ENCODE measurements at places on chromosomes 1 and 21.
A peak's percentile ranks its signal among the peaks of the same experiment; 100 is the strongest.

DNA sequence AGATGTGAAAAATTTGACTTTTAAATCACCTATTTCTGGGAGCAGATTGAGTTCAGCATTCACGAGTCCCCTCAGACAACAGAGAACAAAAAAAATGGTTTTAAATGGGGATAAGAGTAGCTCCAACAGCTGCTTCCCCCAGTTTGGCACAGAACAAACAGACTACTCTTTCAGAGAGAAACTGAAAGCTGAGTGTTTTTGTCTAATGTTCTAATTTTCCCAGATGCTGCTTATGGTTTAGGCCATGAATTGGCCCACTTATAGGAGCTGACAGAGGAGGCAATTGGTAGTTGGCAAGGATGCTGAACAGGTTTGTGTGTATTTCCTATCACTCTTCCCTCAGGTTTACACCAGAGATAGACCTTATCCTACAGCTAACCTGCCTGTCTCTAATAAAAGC lies 1637.4 kb upstream of the PRMT6 start:
- DNase-seq, result no peak

DNA sequence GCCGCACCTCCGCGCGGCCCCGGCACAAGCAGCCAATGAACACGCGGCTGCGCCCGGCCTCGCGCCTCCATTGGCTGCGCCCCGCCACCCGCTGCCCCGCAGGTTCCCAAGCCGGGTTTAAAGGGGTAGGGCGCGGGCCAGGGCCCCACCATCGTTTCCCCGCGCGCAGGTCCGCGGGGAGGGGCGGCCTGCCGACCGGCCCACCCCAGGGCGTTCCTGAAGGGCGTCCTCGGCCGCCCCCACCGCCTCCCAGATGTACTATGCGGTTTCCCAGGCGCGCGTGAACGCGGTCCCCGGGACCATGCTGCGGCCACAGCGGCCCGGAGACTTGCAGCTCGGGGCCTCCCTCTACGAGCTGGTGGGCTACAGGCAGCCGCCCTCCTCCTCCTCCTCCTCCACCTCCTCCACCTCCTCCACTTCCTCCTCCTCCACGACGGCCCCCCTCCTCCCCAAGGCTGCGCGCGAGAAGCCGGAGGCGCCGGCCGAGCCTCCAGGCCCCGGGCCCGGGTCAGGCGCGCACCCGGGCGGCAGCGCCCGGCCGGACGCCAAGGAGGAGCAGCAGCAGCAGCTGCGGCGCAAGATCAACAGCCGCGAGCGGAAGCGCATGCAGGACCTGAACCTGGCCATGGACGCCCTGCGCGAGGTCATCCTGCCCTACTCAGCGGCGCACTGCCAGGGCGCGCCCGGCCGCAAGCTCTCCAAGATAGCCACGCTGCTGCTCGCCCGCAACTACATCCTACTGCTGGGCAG lies at the start of gene OLIG1:
Gene OLIG1 (plus strand): TSS at position 148 of the 750 bp plus-strand sequence. CDS start 106 bp downstream, at position 254.
- peak; percentile 18 for DNase-seq

DNA sequence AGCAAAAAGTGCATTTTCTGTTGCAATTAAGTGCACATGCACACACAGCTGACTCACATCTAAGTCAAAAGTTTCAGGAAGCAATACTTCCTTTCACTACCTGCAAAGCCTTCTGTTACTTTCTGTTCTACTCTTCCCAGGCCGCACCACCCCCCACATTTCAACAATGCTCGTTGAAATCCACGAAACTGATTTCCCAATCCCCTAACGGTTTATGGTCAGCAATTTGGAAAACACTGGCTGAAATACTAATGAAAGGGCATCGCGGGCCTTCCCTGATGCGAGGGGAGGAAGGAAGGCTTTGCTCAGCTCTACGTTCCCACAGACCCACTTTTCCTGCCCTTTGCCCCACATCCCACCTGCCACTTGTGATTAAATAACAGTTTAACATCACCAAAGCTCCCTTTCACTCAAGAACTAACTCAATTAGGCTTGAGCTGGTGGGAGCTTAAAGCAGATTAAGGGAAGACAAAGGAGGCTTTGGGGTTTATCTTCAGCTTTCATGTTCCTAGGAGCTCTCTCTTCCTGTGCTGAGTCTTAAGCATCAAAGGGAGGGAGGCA lies 243.2 kb upstream of the RAB4A start:
- DNase-seq, result no peak

DNA sequence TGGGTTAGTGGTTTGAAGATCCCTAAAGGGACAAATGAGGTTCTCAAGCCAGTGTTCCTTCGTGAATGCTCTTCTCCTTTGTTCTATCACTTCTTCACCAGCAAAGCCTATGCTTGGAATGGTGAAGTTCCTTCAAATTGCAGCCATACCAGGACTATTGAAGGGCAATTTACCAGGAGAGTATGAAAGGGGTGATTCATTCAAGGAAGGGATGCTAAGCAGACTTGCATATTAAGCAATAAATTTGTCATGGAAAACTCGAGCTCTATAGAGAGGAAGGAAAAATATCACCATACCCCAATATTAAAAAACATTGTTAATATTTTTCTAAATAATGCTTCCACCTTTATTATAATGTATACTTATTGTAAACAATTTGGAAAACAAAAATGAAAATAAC lies 9.3 kb upstream of the TSNAX start:
- no peak for DNase-seq

DNA sequence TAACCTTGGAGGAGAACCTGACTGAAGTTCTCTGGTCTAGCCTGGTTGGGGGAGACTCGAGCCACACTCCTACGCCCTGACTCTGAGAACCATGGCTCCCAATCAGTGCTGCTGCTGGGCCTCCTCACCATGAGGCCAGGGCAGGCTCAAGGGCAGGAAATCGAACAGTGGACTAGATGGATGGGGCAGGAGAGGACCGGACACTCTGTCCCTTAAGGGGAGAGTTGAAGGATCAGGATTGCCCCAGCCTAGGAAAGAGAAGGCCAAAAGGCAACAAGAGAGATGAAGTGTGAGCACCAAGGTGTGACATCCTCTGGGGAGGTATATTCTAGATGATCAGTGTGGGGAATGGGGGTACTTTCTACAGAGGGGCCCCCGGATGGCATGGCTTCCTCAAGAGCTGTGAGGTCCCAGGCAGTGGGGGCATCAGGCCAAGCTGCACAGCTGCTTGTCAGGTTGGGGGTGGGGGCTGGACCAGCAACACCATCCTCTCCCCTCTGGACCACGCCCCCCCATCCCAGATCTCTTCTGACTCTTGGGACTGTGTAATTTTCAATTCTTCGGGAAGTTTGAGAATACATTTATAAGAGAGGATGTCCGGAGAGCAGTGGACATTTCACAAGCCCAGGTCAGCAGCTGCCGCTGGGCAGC lies 34.0 kb downstream of the MX1 start:
- no peak for DNase-seq
